Activated CD4-positive, alpha-beta memory T cell treated with anti-CD3 and anti-CD28 coated beads, Interleukin-2, amount 10 ng/mL, durations not matched to agents 7 days and 5 days (primary cell): ENCODE measurements at places on chromosomes 2 and 18. TPM values are rescaled to one million over a fixed set of nuclear protein-coding genes. Genes with fewer than 3 reads are reported as not detected.

GRCh38 chr18:67132919-67133318, 383.6 kb downstream of the DSEL start:
- no peak for DNase-seq
- H3K27ac ChIP-seq, result no peak overlapping the region
- no peaks in the 10 kb centered on the region for H3K27me3 ChIP-seq
- H3K36me3 ChIP-seq, result no peaks in the 10 kb centered on the region
- no peak overlapping the region for H3K4me3 ChIP-seq

DNA sequence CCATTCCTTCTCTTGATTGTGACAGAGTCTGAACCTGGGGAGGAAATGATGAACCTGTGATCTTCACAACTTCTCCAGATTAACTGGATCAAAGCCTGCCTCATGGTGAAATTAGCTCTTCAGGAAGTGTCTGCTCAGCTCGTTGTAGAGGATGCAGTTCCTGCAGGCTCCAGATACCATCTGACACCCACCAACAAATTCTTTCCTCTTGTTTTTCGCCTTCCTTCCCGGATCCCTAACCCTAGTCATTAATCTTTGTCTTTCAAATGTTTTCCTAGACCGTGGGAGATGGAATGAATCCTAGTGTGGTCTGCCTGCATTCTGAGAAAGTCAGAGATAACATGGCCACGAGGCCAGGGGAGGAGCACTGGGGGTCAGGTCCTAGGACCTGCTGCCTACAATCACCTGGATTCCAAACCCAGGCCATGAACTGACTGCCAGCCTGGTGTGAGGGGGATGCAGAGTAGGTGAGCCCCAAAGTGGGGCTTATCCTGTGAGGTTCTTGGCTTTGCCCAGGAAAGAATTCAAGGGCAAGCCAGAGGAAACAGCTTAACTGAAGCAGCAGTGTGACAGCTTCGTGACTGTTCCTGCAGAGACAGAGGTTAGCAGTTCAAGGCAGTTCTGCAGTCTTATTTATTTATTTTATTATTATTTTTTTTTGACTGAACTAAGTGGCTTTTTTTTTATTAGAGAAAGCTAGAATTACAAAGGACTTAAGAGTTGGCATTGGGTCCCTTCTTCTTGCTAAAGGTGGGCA, 67.8 kb downstream of the DIPK1C start:
- no peak for DNase-seq
- H3K27ac ChIP-seq, result no peak overlapping the region
- no peak overlapping the region for H3K4me3 ChIP-seq
- no peaks in the 10 kb centered on the region for H3K36me3 ChIP-seq
- H3K4me1 ChIP-seq, result peaks cover 3% of the 10 kb centered on the region

DNA sequence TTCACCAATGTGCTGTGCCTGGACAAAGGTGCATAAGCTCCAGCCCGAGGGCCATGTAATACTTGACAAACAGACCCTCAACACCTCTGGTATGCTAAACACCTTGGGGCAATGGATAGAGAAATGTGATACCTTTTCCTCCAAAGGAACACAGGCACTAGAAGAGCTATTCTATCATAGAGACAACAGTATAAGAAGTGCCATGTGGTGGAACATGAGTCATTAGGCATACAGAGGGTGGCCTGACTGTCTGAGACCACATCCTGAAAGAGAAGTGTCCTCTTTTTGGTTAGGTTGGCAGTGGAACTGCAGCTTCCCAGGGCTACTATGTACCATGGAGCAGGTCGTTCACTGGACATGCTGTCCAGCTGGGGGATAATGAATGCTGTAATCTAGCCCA, 153.9 kb downstream of the INSIG2 start:
- H3K27me3 ChIP-seq, result peaks cover 19% of the 10 kb centered on the region
- no peak overlapping the region for H3K4me3 ChIP-seq
- no peaks in the 10 kb centered on the region for H3K36me3 ChIP-seq

DNA sequence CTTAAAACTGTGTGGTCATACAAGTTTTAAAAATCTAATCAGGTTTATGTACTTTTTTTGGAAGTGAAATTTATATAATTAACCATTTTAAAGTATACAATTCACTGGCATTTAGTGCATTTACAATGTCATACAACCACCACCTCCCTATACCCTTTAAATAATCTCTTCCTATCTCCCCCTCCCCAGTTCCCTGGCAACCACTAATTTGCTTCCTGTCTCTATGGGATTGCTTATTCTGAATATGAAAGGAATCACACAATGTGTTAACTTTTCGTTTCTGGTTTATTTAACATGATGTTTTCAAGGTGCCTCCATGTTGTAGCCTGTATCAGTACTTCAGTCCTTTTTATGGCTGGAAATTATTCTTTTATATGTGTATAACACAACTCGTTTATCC, 19.4 kb downstream of the CHMP3 start:
- H3K4me1 ChIP-seq, result no peaks in the 10 kb centered on the region
- no peaks in the 10 kb centered on the region for H3K27me3 ChIP-seq
- no peak for DNase-seq
- peaks cover 53% of the 10 kb centered on the region for H3K36me3 ChIP-seq
- H3K4me3 ChIP-seq, result no peak overlapping the region
- no peak overlapping the region for H3K27ac ChIP-seq

Gene TRAPPC12
- 74.5 TPM for total RNA-seq

DNA sequence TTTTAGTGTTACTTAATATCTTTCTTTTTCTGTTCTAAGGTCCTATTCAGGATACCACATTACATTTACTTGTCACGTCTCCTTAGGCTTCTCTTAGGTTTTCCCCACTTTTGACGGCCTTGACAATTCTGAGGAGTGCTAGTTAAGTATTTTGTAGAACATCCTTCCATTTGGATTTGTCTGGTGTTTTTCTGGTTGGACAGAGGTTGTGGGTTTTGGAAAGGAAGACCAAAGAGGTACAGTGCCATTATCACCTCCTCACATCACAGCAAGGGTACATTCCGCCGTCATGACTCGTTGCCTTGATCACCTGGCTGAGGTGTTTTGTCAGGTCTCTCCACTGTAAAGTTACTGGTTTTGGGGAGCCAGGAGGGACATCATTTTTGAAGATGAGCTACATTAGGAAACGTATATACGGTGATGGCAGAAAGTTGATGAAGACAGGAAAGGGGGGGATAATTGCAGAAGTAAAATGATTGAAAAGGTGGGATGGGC, 88.4 kb upstream of the TMEM247 start:
- no peak overlapping the region for H3K4me3 ChIP-seq
- peaks cover 4% of the 10 kb centered on the region for H3K36me3 ChIP-seq
- peaks cover 3% of the 10 kb centered on the region for H3K27me3 ChIP-seq
- no peak overlapping the region for H3K27ac ChIP-seq
- no peak for DNase-seq

Gene SH2D6
- total RNA-seq, result 1.5 TPM

GRCh38 chr2:151237422-151238025, 24.1 kb downstream of the RBM43 start:
- H3K4me1 ChIP-seq, result no peaks in the 10 kb centered on the region
- H3K36me3 ChIP-seq, result no peaks in the 10 kb centered on the region
- H3K27ac ChIP-seq, result no peak overlapping the region
- H3K4me3 ChIP-seq, result no peak overlapping the region
- H3K27me3 ChIP-seq, result peaks cover 10% of the 10 kb centered on the region

Gene UPP2
- total RNA-seq, result not detected

GRCh38 chr2:36411962-36412444, 56.4 kb downstream of the CRIM1 start:
- no peak for DNase-seq
- H3K27me3 ChIP-seq, result no peaks in the 10 kb centered on the region
- H3K4me3 ChIP-seq, result no peak overlapping the region

Gene C2orf80
- not detected for total RNA-seq

DNA sequence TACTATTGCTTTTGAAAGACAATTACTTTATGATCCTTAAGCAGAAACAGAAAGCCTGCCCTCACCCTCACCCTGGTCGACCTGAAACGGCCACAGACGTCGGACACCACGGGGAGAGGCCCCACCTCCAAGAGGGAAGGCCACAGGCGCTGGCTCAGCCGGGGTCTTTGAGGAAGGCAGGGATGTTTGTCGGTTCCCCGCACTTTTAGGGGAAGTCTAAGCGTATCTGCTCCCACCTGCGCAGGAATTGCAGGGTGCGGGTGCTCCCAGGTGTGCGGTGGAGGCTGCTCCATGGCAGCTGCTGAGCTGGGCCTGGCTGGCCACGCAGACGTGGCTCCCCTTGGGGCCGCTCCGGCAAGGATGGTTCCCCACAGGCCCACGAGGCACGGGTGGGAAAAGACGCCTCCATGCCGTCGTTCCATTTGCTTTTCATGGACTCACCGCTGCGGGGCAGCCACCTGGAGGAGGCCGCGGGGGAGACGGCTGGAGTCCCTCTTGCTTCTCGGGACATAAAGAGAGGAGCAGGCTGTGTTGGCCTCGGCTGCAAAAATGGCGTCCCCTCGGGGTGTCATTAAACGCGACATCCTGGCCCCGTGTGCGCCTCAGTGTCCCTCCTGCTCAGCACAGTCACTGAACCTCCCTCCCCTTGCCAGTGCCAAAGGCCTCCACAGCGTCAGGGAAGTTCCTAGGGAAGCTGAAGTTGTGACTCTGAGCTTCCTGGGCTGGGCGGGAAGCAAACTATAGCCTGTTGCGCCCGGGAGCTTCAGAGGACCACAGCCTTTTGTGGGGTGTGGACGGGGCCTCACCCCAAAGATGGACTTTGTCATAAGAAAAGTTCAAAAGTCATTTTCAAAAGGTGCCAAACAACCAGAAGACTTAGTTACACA, 63.4 kb downstream of the NFATC1 start:
- H3K27me3 ChIP-seq, result no peaks in the 10 kb centered on the region
- no peak for DNase-seq
- no peak overlapping the region for H3K27ac ChIP-seq
- peaks cover 5% of the 10 kb centered on the region for H3K36me3 ChIP-seq
- H3K4me3 ChIP-seq, result no peak overlapping the region

DNA sequence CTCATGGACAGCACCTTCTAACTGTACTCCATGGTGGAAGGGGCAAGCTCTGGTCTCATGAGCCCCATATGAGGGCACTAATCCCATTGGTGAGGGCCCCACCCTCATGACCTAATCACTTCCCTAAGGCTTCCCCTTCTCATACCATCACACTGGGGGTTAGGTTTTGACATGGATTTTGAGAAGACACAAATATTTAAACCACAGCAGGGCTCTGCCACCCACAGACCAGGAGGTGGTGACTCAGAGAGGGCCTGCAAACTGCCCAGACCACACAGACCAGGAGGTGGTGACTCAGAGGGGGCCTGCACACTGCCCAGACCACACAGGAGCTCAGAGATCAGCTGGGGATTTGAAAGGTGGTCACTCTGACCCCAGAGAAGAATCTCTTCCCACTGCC, 222.0 kb downstream of the KLHL29 start:
- H3K36me3 ChIP-seq, result no peaks in the 10 kb centered on the region
- peaks cover 9% of the 10 kb centered on the region for H3K27me3 ChIP-seq
- no peaks in the 10 kb centered on the region for H3K4me1 ChIP-seq
- no peak for DNase-seq

DNA sequence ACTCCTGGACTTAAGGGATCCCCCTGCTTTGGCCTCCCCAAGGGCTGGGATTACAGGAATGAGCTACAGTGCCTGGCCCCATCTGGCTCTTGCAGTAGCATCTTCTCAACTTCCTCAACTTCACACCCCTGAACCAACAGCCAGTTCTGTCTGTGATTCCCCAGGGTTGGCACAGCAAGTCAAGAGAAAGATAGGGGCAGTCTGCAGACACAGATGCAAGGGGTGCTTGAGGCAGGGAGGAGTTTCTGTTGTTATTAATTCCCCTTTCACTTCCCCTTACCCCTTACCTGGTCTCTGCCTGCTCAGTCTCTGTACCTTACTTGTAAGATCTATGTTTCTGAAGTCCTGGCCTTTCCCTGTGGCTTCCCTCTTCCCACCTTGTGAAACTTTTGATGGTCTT, 54.1 kb upstream of the MEX3C start:
- H3K36me3 ChIP-seq, result no peaks in the 10 kb centered on the region
- no peaks in the 10 kb centered on the region for H3K4me1 ChIP-seq
- peaks cover 5% of the 10 kb centered on the region for H3K27me3 ChIP-seq
- H3K27ac ChIP-seq, result no peak overlapping the region
- no peak overlapping the region for H3K4me3 ChIP-seq

GRCh38 chr2:209321581-209321980, 102.3 kb upstream of the MAP2 start:
- H3K36me3 ChIP-seq, result no peaks in the 10 kb centered on the region
- no peaks in the 10 kb centered on the region for H3K4me1 ChIP-seq
- no peak for DNase-seq
- no peak overlapping the region for H3K27ac ChIP-seq

Gene AFF3
- total RNA-seq, result 0.03 TPM

GRCh38 chr2:26423750-26424149, 22.0 kb downstream of the DRC1 start:
- H3K4me3 ChIP-seq, result no peak overlapping the region
- no peaks in the 10 kb centered on the region for H3K4me1 ChIP-seq
- peaks cover 18% of the 10 kb centered on the region for H3K27me3 ChIP-seq
- H3K27ac ChIP-seq, result no peak overlapping the region
- DNase-seq, result no peak

- H3K4me3 ChIP-seq, result no peak overlapping the region
- DNase-seq, result no peak
- H3K27me3 ChIP-seq, result no peaks in the 10 kb centered on the region
- no peaks in the 10 kb centered on the region for H3K4me1 ChIP-seq
- no peaks in the 10 kb centered on the region for H3K36me3 ChIP-seq
- no peak overlapping the region for H3K27ac ChIP-seq
Measured at GRCh38 chr18:43547456-43547855, 270.2 kb upstream of the SYT4 start.

- no peak for DNase-seq
- H3K27me3 ChIP-seq, result peaks cover 4% of the 10 kb centered on the region
- H3K36me3 ChIP-seq, result no peaks in the 10 kb centered on the region
- peaks cover 18% of the 10 kb centered on the region for H3K4me1 ChIP-seq
- H3K27ac ChIP-seq, result no peak overlapping the region
Measured at GRCh38 chr18:23883277-23883790, 131.2 kb upstream of the TTC39C start.

Gene ABHD1
- 0.13 TPM for total RNA-seq
